ENCODE measurements at places on chromosomes 11 and 22.

GRCh38 chr22:42217019-42217751 lies 53.3 kb downstream of the TCF20 start:
- no peak for DNase-seq

- DNase-seq = no peak
Measured at GRCh38 chr11:114193730-114194679, 102.2 kb upstream of the NNMT start.

DNA sequence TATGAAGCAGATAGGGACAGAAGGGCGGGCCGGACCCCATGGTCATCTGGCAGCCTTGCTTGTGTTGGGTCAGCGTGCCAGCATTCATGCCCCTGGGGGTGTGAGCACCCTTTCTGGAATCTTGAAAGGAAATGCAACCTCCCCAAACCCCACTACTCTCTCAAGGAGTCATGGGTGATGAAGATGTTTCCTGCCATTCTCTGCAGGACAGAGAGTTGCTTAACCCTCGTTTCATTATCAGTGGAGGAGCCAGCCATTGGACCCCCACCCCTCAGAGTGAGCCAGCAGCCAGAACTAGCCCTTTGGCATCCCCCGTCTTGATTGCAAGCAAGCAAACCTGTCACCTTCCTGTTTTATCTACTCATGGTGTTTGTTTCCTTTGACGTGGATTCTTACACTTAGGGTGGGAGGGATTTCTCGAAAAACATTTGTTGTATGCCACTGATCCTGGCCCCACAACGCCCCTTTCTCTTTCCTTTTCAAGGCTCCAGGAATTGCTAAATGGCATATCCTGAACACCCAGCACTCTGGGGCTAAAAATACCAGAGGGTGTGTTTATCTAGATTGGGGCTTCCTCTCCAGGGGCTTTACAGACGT lies 258.3 kb downstream of the ETS1 start:
- DNase-seq = no peak

GRCh38 chr11:47856186-47856585 lies 8.0 kb upstream of the NUP160 start:
- no peak for DNase-seq

- no peak for DNase-seq
Measured at GRCh38 chr11:1803246-1803645, 31.5 kb upstream of the SYT8 start.

GRCh38 chr22:46315976-46316375 lies 19.3 kb downstream of the GTSE1 start:
- DNase-seq = no peak

DNA sequence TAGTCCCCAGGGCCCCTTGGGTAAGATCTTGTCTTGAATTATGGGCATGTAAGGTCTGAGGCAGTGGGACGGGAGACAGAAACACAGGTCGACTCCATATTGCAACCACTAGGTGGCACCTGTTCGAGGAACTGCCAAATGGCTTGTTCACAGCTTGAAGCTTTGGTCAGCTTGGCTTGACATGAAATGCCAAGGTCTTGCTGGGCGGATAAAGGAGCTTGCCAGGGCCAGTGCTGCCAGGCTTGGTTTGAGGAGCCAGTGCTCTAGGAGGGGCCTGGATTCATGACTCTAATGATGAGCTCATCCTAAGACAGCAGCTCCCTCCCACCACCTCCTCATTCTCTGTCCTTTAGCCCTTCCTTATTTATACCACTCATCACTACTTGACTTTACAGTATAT lies 11.9 kb upstream of the NRIP3 start:
- DNase-seq = no peak

DNA sequence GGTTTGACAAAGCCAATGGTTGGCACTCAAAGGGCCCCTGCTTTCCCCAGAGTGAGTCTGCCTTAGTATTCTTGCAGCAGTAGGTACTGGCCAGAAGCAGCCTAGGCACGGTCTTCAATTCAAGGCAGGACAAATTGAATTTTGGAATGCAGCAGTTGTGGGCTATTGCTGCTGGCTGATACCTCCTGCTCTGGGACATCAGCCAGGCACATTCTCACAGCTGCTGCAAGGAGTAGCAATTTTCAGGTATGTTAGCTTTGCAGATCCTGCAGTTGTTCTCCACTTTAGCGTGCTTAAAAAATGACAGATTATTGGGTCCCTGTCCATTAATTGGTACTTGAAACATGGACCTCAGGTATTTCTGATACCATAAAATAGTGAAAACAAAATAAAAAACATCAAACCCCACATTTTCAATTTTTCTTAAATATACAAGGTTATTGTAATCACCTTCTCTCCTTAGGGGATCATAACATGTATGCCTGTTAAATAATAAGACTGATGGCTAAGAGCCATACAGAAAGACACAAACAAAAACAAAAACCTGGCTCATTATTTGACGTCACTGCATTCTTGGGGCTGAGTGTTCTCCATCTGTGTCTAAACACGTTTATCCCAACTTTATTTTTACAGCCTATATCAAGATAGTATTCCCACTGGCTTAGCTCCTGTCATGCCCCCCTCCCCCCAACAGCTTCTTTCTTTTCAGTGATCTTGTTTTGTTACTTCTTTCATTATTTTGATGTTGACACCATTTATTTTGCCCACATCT lies 85.1 kb upstream of the CARD18 start:
- no peak for DNase-seq

GRCh38 chr22:41834005-41834944 lies 1.4 kb downstream of the SREBF2 start:
- DNase-seq = no peak

DNA sequence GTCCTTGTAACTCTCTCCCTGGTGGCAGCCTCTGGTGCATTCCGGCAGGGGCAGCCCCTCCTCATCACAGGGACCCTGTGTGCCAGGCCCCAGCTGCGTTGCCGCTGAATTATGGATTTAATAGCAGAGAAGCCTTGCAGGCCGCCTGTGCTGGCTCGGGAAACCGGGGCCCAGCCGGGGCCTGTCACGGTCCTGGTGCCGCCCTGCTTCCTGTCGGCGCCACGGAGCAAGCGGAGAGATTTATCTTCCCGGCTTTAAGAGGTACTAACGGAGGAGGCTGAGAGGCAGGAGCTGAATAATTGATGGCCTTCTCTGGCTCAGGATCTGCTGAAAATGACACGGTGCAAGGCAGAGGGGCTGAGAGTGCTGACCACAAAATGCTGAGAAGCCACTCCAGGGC lies 54.0 kb upstream of the CCDC188 start:
- no peak for DNase-seq

- DNase-seq = no peak
Measured at GRCh38 chr11:36586543-36586942, 7.8 kb upstream of the IFTAP start.

DNA sequence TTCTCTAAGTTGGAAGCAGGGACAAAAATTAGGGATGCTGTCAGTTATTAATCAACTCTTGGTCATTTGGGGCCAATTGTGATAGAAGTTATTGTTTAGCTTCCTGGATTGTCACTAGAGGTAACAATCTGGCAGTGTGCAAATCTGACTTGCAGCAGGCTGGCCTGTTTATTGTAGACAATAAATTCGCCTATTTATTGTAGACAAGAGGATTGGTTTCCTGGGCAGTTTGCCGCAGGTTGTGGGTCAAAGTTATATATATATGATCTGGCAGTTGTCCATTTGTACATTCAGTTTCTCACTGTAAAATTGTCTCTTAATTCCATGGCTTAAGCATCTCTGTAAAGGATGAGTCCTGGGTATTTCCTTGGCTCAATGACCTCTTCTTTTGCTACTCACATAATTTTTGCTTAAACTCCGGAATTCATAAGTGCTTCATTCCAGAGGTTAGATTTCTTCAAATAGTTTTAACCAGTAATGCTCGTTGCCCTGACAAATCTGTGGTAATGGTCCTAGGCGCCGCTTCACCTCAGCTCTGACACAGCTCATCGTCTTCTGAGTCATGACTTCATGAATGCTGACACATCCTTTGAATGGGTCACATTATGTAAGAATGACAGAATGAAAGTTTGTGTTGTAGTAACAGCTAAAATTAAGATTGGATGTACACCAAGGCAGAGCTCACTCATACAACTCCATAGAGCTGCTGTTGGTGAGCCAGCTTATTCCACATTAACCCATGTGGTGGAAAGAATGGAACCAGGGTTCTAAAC lies 7.8 kb upstream of the MMP3 start:
- no peak for DNase-seq

GRCh38 chr11:44270403-44271273 lies 39.3 kb downstream of the ALX4 start:
- no peak for DNase-seq

DNA sequence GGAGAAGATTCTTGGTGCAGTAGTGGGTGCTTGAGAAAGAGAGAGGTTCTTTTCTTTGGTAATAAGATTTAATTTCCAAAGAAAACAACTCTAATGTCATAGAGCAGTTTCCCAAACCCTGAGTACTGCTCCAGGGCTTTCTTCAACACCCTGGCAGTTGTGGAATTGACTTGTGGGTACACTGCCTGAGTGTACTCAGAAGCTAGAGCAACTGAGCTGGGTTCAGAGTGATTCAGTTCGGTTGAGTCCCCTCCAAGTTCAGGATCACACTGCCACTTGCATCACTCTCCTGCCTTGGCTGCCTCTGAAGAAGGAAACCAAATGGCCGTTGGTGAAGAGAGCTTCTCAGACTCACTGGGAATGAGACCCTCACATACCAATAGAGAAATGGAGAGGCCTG lies 5.3 kb downstream of the DMC1 start:
- no peak for DNase-seq

GRCh38 chr22:20533095-20533878 lies 25.9 kb downstream of the MED15 start:
- DNase-seq = no peak

DNA sequence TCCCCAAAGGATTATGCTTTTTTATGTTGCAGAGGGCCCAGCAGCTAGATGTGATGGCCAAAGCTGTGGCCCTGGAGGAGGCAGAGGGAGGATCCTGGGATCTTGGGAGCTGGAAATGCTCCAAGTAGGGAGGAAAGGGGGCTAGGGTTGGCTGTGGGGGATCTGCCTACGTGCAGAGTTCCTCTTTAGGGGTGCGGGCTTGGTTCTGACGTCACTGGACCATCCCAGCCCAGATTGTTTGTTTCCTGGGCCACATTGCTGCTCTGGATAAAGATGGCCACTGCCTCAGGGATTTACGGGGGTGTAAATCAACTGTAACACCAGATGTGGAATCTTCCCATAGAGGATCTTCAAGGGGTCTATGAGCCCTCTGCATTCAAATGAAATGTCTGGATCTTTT lies 110.3 kb upstream of the SYT13 start:
- DNase-seq = no peak

DNA sequence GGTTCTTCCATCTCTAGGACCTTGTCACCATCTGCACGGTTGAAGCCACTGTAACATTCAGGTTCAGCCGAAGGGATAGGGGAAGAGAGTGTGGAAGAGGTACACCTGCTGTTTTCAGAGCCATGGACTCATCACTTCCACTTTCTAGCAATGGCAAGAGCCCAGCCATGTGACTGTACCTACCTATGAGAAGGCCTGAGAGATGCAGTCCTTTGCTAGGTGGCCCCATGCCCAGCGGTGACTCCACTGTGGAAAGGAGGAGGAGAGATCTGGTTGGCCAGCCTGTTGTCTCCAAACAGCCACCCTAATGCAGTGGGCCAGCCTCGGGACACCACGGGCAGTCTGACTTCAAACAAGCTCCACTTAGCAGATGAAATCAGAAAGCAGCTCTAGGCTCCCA lies 16.0 kb downstream of the RASD2 start:
- no peak for DNase-seq

- no peak for DNase-seq
Measured at GRCh38 chr11:60831501-60832079, 10.3 kb upstream of the CCDC86 start.

DNA sequence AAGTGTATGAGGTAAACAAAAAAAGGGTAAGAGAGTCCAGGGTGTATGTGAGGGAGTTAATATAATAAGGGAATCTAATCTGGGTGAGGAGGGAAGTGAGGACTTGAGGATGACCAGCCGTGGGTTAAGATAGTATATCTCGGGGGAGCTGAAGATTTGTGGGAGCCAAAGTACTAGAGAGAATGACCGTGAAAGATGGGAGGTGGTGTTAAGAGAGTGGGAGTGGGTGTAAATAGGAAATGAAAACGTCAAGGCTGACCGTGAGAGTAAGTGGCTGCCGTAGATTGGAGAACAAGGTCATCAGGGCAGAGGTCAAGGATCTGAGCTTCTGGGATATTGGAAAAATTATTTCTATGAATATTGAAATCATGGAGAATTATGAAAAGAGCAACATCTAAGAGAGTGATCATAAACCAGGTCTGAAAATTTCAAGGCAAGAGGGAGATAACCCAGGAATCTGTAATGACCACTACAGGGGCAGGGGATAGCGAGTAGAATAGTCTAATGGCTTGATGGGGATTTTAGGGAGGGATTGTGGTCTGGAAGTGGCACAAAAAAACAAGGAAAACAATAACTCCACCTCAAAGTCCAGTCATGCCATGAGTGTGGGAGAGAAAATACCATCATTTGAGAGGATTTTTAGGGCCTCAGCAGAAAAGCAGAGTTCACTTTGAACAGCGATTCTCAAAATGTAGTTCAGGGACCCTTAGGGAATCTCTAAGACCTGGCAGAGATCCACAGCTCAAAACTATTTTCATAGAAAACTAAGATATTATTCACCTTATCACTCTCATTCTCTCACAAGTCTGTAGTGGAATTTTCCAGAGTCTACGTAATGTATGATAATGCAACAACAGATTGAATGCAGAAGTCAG lies 72.0 kb downstream of the PRR5L start:
- DNase-seq = no peak

DNA sequence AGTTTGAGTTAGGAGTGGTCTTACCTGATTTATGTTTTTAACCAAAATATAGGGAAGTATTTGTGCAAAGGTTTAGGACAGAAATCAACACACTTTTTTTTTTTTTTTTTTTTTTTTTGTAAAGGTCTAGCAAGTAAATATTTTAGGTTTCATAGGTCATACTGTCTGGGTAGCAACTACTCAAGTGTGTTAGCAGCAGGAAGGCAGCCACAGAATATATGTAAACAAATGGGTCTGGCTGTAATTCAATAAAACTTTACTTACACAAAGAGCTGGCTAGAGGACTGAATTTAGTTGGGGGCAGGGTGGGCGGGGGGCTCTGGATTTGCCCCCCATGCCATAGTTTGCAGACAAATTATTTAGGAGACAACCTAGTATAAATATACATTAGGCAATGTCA lies 510.4 kb downstream of the NELL1 start:
- no peak for DNase-seq

DNA sequence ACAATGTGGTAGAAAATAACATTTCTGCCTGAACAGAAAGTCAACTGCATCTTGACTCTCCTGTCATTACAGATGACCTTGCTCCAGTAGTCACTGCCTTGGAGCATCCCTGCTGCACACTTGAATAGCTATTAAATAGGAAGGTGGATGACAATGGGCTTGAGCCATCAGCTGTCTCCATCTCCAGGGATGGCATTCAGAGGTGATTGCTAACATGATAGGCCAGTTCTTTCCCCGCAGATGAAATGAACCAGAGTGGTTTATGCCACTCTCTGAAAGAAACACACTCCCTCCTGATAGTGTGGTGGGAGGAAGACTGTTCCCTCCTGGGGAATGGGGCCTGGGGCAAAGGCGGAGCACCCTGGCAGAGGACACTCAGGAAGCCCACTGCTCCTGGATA lies 57.1 kb upstream of the OLFML1 start:
- no peak for DNase-seq

GRCh38 chr11:2691991-2692875 lies 7.6 kb downstream of the KCNQ1OT1 start:
- DNase-seq = no peak

- DNase-seq = no peak
Measured at GRCh38 chr11:108324587-108324986, 101.7 kb downstream of the ATM start.

Measured in stimulated activated CD4-positive, alpha-beta T cell treated with anti-CD3 and anti-CD28 coated beads, Interleukin-4, amount 100 ng/mL, for 48 hours (primary cell).